RPMI8226 (cell line): ENCODE measurements at places on chromosomes 5 and 9.

DNA sequence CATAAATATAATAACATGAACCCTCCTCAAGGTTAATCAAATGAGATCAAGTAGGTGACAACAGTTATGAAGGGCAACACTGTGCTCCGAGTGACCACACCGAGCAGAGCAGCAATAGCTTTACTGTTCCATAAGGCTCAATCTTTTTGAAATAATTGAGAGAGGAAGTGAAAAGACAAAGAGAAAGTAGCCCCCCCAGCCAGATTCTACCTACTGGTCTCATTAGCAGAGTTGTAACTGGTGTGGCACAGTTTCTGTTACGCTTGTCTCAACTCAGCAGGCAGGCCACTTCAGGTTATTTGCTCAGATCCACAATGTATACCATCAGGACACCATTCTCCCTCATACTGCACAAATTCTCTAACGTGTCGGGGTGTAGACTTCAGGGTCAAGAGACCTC, 14.0 kb downstream of the PRUNE2 start:
- DNase-seq: no peak

- no peak for DNase-seq
Measured at GRCh38 chr9:107036367-107036766, 173.4 kb downstream of the ZNF462 start.

- no peak for DNase-seq
Measured at GRCh38 chr9:5909976-5910375, 19.3 kb downstream of the MLANA start.

- DNase-seq: no peak
Measured at GRCh38 chr5:36691696-36692371, 85.4 kb downstream of the SLC1A3 start.

- no peak for DNase-seq
Measured at GRCh38 chr5:65876970-65877369, 49.4 kb upstream of the ERBIN start.

- no peak for DNase-seq
Measured at GRCh38 chr5:34656700-34657273, 659 bp downstream of the RAI14 start.

- DNase-seq: no peak
Measured at GRCh38 chr9:32957358-32957757, 44.1 kb downstream of the APTX start.

DNA sequence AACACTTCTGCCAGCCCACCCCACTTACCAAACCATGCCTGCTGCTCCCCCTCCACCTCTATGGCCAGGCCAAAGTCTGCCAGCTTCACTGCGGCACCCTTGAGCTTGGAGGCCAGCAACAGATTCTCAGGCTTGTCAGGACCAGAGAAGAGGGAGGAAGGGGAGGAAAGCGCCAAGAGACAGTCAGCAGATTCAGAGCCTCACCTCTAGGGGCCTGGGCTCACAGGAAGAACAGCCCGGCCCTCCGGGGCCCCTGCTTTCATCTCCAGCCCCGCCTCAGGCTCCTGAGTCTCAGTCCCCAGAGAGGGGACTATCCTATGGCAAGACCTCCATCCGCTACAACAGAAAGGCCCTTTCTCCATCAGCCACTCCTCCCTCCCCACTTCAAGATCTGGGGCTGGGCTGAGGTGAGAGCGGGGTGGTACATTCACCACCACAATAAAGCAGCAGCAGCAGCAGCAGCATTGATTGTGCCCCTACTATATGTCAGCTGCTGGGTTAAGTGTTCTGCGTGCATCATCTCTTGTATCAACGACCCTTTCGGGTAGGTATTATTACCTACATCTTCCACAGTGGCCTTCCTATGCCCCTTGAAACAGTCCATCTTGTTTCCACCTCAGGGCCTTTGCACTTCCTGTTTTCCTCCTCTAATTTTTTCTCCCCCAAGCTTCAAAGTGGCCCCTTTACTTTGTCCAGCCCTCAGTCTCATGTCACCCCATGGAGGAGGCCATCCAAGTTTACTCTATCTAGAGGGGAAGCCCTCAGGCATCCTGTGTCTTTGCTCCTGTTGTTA, 36.0 kb downstream of the CAMK2A start:
- no peak for DNase-seq

DNA sequence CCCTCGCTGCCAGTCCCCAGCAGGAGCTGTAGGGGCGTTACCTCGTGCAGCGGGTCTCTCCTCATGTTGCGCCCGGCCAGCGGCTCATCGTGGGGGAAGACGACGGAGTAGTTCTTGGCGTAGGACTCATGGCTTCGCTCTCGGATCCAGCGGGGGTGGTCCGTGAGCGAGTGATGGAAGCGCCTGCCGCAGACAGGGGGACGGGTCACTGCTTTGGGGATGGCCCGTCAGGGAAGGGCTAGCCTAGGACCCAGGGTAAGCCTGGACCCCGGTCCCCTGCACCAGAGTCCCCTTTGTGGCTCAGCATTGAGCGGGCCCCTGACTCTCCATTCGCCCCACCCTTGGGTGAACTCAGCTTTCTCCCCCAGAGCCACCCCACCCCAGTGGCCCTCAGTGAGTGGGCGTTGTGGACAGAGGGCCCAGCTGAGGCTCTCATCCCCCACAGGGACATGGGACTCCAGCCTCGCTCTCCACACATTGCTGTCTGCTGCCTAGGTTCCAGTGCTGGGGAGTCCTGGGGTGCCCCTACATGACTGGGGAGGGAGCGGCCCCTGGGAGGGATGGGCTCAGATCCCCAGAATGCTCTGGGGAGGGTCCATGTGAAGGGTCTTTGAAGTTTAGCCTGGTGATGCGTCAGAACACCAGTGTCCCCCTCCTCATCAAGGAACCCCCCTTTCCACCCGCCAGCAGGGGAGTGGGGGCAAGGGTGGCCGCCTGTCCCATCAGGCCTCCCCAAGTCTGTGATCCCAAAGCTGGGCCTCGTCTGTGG, 29.7 kb downstream of the SARDH start:
- no peak for DNase-seq

- DNase-seq: no peak
Measured at GRCh38 chr9:88978034-88978433, 13.2 kb upstream of the S1PR3 start.

GRCh38 chr5:149675610-149676201, 54.4 kb upstream of the PPARGC1B start:
- peak; percentile 85 for DNase-seq

GRCh38 chr9:120402741-120403542, 177.0 kb downstream of the CDK5RAP2 start:
- DNase-seq: no peak

DNA sequence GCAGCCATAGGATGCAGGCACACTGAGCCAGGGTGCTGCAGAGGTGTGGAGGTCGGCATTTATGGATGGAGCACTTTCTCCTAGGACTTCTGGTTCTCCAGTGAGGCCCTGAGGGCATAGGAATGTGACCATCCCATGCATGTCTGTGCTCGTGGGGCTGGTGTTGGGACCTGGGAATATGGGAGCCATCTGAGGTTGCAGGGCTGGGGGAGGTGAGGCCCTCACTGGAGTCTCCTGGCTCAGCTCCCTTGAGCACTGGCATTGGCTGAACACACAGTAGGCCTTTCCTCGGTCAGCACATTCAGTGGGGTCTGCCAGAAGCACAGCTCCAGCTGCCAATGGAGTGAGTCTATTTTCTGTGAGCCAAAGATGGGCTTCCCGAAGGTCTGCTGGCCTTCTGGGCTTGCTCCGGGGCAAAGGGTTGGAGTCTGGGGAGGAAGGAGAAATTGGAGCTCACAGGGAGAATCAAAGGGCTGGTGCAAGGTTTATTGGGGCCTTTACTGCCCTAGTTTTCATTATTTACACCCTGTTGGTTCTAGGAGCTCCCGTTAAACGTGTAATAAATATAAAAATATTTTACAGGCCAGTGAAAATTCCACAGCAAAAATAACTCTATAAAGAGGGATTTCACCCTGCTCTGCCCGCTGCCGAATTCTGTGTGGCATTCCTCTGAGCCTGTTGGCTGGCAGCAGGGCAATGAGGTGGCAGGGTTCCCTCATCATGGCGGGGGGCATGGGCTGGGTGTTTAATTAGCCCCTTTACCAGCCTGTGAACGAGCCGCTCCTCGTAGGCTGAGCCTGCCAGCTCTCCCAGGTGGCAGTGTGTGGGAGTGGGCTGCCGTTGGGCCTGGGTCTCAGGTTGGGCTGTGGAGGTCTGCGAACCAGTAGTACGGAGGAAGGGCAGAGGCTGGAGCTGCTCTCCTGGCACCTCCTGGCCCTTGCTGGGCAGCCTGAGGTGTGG, 31.6 kb upstream of the PITX1 start:
- DNase-seq: no peak

DNA sequence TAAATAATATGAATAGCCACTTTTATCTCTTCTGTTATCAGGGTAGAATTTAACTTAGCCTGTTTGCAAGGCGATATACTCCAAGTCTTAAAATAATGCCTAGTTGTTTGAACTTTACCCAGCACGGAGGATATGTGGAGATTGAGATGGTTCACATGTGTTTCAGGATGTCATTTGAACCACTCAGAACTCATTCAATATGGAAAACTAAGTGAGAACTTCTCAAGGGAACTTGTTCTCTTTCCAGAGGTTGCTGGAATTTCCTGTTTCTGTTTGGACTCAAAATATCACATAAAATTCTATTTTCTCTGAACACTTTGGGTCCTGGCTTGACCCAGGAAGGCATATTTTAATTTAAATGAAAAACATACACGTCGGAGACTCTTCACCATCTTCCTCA, 139.1 kb upstream of the MYO10 start:
- DNase-seq: no peak

GRCh38 chr5:14408969-14409586, 172.5 kb upstream of the OTULINL start:
- no peak for DNase-seq

GRCh38 chr5:39502704-39503103, 77.9 kb upstream of the DAB2 start:
- no peak for DNase-seq

- DNase-seq: peak; percentile 41
Measured at GRCh38 chr5:36744773-36745589, 131.6 kb upstream of the NIPBL start.

DNA sequence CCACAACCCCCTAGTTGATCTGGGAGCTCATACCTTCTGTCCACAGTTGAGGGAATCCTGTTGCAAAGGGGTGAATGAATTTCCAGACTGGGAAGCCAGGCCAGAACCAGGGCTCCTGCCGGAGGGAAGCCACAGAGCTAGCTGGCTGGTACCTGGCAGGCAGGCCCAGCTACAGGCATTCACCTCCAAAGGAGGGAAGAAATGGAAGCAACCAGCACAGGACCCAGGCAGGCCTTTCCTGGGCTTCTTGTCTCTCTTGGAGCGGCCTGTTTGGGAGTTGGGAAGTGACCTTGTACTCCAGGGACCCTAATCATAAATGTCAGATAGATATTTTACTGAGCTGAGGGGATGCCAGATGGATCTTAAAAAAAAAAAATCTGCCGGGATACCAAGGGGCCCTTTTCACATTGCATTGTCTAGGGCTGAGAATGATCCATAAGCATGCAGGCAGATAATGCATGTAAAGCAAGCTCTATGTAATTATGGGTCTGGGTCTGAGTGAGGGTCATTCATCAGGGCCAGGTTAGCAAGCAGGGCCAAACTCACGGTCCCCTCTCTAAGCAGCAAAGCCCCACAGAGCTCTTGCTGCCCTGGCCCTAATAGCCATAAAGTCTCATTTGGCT, 8.4 kb downstream of the NR2F1 start:
- DNase-seq: no peak

DNA sequence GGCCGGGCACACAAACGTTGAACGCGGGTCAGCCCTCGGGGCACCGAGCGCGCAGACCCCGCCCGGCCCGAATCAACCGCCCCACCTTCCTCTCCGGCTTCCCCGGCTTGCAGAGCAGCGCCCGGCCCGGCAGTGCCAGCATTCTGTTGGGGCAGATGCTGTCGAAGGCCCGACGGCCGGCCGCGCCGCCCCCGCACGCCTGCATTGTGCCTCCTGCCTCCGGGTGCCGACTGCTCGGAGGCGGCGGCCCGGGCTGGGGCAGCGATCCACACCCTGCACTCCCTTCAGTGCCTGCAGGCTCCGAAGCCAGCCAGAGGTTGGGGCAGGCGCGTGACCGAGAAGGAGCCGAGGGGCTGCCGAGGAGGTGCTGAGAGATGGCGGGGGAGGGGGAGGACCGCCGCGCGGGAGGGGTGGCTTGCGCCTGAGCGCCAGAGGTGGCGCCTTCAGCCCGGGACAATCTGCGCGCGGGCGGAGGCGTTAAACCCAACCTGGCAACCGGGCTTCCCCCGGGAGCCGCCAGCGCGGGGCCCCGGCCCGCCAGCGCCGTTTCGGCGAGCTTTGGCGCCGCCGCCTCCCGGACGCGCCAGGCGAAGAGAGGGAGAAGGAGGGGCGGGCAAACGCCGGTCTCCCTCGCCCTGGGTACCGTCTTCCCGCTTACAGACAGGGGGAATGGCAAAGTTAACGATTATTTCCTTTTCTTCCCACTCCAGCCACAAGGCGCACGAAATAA, at the start of gene MCIDAS:
Gene MCIDAS, minus strand, starts transcription at position 382 of the 730 bp plus-strand sequence. Its CDS starts 177 bp downstream, at position 205.
- peak; percentile 87 for DNase-seq

DNA sequence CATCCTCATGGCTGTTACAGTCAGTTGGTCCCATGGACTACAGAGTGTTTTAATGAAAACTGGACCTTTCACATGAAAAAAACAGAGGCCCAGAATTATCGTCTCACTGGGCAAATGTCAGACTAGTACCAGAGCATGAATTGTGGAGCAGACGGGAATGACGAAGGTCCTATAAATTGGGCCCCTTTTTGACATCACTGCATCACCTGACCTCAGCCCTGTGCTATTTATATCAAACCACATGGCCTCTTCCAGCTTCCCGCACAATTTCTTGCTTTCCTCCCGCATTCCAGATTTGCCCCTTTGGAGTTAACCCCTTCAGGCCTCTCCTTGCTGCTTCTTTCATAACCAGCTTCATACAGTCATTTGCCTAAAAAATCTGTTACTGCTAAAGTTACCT, 301.7 kb downstream of the ATPSCKMT start:
- DNase-seq: no peak

GRCh38 chr9:78236551-78236910, 656 bp downstream of the CEP78 start:
- peak; percentile 22 for DNase-seq

- no peak for DNase-seq
Measured at GRCh38 chr5:138647261-138647788, 72.1 kb upstream of the HSPA9 start.

GRCh38 chr5:174816858-174817257, 92.5 kb downstream of the MSX2 start:
- no peak for DNase-seq

DNA sequence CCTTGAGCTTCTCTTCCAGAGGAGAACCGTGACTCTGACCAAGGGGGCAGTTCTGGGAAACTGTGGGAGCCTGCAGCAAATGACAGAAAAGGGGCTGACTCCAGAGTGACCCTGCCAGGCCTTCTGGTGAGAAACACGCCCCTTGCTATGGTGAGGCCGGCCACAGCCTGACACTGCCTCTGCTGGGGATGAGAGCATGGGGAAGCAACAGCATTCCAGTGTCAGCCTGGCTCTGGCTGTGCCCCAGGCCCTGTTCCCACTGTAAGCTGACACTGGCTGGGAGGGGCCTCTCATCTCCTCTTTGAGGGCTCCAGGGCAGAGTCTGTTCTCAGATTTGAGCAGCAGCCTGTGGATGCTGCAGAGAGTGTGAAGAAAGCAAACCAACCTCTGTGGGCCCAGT, 180.0 kb upstream of the IL12B start:
- no peak for DNase-seq
